ENCODE measurements at places on chromosomes 16 and 17. TPM values are rescaled to one million over a fixed set of nuclear protein-coding genes. Genes with fewer than 3 reads are reported as not detected.

DNA sequence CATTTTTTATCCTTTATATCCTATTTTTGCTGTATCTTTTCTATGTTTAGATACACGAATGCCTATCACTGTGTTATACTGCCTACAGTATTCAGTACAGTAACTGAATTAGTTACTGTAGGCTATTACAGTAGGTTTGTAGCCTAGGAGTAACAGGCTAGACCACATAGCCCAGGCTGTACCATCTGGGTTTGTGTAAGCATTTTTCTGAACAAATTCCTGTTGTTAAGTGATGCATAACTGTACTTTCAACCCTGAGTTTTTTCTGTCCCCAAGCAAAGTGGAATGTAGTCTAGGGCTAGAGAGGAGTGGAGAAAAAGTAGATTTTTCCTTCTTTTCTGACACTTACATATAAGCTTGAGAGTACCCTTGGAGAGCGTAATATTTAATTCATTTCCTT is 282.1 kb downstream of the HS3ST3B1 start:
- DNase-seq = no peak

The CEP295NL gene
- polyA plus RNA-seq = 0.48 TPM

GRCh38 chr16:78034530-78034929 is 12.2 kb downstream of the CLEC3A start:
- DNase-seq = no peak

DNA sequence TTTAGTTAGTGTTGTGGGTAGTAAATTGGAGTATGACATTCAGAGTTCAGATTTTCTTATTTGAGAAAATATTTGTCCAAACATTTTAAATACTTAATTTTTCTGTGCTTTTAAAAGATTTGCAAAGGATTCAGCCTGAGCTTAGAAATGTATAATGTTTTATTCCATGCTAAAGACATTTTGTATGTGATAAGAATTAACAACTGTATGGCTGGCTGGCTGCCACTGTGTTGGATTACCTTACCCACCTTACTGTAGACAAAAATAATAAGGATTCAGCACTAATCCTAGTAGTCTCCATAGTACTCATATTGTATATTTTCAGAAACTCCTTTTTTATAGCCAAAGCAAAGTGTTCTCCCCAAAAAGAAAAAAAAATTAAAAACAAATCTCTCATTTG is 74.8 kb downstream of the TANC2 start:
- DNase-seq = no peak

DNA sequence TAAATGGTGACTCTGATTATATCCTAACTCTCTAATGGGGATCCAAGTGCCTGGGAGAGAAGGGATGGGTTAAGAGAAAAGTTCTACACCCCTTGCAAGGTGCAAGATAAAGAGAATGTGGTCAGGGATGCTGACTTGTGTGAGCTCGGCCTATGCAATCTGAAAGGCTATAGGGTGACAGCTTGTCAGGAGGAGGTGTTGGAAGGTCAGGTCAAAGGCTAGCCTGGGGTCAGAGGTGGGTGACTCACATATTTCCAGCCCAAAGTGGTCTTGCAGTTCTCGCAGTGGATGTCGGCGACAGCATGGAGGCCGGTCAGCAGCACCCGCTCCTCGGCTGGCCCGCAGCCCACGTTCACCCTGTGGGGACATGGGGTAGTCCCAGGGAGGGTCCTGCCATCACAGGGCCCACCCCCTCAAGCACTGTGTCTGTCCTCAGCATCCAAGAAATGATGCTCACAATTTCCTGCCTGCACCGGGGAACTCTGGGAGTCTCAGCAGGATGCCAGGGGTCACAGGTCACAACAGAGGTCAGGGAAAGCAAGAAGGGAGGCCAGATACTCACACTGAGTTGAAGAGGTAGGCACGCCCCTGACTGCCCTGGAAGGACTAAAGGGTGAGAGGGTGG is 1.4 kb downstream of the YPEL3 start:
- DNase-seq = no peak

DNA sequence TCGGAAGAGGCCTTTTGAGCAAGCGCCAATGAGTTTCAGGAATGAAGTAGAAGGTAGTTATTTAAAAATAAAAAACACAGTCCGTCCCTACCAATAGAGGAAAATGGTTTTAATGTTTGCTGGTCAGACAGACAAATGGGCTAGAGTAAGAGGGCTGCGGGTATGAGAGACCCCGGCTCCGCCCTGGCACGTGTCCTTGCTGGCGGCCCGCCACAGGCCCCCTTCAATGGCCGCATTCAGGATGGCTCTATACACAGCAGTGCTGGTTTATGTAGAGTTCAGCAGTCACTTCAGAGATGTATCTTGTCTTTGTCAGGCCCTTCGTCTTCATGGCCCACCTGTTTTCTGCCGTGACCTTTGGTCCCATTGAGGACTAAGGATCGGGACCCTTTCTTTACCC is 87.3 kb downstream of the CRISPLD2 start:
- DNase-seq = no peak

DNA sequence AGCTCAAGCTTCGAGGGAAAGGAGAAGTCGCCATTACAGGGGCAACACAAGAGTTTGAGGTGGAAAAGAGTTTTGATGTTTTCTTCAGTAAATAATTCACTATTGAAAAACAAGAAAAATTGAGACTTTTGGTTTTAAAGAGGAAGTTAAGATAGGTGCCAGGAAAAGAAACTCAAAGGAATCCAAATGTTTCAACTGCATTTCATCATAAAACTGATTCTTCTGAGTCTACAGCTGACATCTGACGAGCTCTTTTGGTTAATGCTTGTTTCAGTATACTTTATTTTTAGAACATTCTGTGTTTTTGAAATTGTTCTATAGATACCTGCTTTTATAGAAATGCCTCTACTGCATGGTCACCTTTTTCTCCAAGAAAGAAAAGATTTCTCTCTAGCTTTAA is 54.0 kb downstream of the ERN1 start:
- DNase-seq = no peak

DNA sequence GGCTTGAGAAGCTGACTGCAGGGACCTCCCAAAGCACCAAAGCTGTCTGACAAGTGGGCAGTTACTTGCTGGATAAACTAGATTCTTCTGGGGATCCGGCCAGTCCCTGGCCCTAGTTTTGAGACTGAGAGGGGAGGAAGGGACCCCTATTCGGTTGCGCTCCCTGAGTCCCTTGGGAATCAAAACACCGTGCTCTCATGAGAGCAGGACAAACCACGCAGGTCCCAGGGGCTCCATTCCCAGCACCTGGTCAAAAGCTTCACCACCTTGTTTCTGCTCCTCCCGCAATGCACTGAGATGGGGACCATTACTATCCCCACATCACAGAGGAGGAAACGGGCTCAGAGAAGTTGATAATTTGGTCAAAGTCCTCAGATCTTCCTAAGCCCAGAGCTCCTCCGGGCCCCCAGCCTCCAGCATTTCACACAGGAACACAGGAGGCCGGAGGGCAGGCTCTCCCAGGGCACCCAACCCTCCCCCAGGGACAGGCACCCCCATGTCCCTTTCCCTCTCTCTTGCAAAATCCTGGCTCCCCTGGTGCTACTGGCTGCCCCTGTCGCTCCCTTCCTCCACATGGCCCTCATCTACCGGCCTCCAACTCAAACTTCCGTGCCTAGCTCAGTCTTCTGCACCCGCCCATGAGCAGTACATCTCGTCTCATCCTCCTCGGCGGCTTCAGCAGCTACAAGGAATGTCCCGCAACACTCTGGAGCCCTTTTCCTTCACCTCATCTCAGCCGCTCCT is 3.3 kb downstream of the TRIM65 start:
- DNase-seq = no peak

DNA sequence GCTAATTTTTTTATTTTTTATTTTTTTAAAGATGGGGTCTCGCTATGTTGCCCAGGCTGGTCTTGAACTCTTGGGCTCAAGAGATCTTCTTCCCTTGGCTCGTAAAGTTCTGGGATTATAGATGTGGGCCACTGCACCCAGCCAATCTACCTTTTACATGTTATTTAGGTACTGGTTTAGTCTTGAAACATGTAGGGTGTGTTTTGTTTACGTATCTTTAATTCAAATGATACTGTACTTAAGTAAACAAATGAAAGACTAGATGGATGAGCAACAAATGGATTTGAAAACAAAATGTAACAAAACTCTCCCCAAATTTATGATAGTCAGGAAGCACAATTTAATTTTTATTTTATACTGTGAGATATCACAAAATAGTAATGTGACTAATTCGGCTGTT is 207.7 kb downstream of the LGALS9B start:
- DNase-seq = no peak

DNA sequence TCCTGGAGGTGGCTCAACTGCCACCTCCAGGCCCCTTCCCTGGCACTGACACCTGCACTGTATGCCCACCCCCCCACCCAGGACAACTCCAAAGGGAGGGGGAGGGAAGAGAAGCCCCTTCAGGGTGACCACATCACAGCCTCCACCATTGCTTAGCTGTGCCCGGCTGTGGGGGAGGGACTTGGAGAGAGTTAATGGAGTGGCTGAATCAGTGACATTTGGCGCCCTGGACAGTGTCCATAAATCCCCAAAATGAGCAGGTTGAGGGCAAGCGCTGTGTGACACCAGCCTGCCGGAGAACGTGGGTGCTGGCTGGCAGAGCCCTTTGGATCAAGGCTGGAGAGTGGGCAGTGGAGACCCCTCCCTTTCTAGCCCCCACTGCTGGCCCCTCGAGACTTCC is 883 bp downstream of the USH1G start:
- DNase-seq = no peak

GRCh38 chr16:65884018-65884417 is 482.5 kb upstream of the CDH5 start:
- no peak for DNase-seq

GRCh38 chr16:27322858-27323780 is 9.3 kb downstream of the IL4R start:
- DNase-seq = no peak

- no peak for DNase-seq
Observed at GRCh38 chr16:68646953-68647659, 2.0 kb downstream of the CDH3 start.

GRCh38 chr16:74033441-74033995 is 263.1 kb upstream of the PSMD7 start:
- no peak for DNase-seq

- no peak for DNase-seq
Observed at GRCh38 chr16:54194334-54194743, 92.2 kb downstream of the IRX3 start.

DNA sequence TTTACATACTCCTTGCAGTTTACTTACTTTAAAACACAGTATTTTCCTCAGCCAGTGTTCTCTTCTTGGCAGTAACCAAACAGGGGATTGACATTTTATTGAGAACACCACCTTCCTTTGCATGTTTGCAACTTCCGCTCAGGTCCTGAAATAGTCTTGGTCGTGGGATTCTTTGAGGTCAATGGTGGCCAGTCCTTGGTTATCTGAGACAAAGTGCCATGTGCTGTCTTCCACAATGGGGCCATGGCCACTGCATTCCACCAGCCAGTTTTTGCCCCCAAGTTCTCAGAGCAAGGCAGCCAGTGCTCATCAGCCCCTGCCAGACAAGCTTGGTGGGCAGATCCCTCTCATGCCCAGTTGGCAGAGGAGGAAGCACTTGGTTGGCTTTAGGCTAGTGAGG is 22.9 kb downstream of the CMTM4 start:
- no peak for DNase-seq

The TCAP gene
- polyA plus RNA-seq = 2.2 TPM

DNA sequence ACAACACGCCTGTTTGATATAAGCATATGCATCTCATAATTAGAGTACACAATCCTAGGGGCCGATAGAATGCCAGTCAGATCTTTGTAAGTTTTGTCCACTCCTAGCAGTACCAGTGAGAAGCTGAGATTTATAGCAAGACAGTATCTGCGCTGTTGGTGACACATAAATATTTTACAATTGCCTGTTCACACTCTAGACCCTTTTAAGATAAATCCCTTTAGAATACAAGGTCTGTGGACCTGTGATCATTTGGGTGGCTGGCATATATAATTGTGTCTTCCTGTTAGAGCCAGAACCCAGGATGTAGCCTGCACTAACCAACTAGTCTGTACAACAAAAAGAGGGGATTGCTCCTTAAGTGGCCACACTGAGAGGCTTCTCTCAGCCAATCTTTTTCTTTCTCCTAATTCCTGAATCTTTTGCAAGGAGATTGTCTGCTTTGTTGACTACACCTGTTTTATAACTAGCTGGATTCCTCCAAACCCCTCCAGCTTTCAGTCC is 74.7 kb downstream of the WIPI1 start:
- no peak for DNase-seq

DNA sequence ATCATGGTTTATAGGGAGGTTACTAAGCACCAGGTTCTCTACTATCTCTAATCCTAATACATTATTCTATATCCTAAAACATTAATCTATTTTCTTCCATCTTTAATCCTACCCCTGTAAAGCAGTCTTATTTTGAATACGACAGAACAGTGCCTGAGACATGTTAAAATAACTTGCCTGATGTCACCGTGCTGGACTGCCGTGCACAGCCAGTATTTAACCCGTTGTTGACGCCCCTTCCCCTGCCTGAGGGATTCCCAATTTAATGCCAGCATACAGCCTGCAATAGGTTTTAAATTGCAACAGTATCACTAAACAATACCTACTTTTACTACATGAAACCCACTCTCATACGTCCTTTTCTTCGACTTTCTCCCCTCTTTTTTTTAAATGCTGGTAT is 133.3 kb downstream of the PARN start:
- DNase-seq = no peak

DNA sequence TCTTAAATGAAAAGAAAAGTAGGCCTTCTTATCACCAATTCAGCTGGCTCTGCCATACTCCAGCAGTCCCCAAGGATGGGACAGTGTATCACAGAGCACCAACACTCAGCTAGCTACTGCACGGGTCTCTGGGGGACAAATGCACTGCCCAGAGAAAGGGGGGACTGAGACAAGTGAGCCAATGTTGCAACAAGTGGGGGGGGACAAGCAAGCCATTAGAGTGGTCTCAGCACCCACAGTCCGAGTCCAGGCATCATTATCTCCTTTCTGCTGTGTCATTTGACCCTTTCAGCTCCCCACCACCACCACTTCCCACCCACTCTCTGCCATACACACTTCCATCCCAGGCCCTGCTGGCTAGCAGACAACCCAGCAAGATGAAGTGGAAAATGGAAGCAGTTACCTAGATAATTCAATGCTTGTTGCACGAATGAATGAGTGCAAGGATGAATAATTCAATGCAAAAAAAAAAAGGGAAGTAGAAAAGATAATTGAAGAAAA is 7.0 kb downstream of the TMEM132E start:
- no peak for DNase-seq

- DNase-seq = no peak
Observed at GRCh38 chr17:46020023-46020761, 21.1 kb downstream of the STH start.

The CMTM2 gene
- polyA plus RNA-seq = 0.33 TPM

DNA sequence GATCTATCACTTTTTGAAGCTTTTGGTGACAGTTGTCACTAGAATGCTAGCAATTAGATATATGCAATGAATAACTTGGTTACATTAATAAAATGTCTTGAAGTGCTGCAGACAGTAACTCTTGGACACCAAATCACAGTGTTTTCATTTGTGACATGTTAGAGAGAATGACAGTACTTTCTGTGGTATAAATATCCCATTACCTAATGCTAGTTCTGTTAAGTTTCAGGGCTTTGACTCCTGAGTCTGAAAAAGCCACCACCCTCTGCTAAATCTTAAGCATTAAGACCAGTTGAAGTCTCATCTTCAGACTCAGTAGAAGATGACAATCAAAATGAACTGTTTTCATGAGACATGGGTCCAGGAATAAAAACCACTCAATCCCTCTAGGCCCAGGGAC is 10.6 kb upstream of the CPHXL2 start:
- DNase-seq = no peak

Measured in renal cortex interstitium (tissue), 15 donors.